Upper lobe of left lung (tissue), 6 donors: ENCODE measurements at places on chromosomes 12 and 14. TPM values are rescaled to one million over a fixed set of nuclear protein-coding genes. Genes with fewer than 3 reads are reported as not detected.
A peak's percentile ranks its signal among the peaks of the same experiment; 100 is the strongest.

COL2A1 gene
- not detected for total RNA-seq

GRCh38 chr12:50016501-50017475 is 8.5 kb downstream of the RACGAP1 start:
- H3K27me3 ChIP-seq = no peaks in the 10 kb centered on the region
- DNase-seq = peak; percentile 76
- peaks cover 17% of the 10 kb centered on the region for H3K4me1 ChIP-seq
- H3K27ac ChIP-seq = peak overlapping the region; percentile 79
- peaks cover 2% of the 10 kb centered on the region for H3K36me3 ChIP-seq

- no peak overlapping the region for H3K4me3 ChIP-seq
- H3K36me3 ChIP-seq = no peaks in the 10 kb centered on the region
- H3K27ac ChIP-seq = no peak overlapping the region
- no peaks in the 10 kb centered on the region for H3K27me3 ChIP-seq
- DNase-seq = peak; percentile 55
- H3K4me1 ChIP-seq = no peaks in the 10 kb centered on the region
These were observed 267.0 kb downstream of the CPNE8 start for GRCh38 chr12:38638401-38638800.

GRCh38 chr14:68820999-68821683 is 28.3 kb upstream of the ZFP36L1 start:
- DNase-seq = no peak
- peaks cover 18% of the 10 kb centered on the region for H3K4me1 ChIP-seq
- H3K27me3 ChIP-seq = no peaks in the 10 kb centered on the region

MAP3K9 gene
- total RNA-seq = 9.4 TPM

NUDT14 gene
- 87.5 TPM for total RNA-seq
